Uterus (tissue), 4 donors: ENCODE measurements at places on chromosomes 3 and 15.
A peak's percentile ranks its signal among the peaks of the same experiment; 100 is the strongest.

DNA sequence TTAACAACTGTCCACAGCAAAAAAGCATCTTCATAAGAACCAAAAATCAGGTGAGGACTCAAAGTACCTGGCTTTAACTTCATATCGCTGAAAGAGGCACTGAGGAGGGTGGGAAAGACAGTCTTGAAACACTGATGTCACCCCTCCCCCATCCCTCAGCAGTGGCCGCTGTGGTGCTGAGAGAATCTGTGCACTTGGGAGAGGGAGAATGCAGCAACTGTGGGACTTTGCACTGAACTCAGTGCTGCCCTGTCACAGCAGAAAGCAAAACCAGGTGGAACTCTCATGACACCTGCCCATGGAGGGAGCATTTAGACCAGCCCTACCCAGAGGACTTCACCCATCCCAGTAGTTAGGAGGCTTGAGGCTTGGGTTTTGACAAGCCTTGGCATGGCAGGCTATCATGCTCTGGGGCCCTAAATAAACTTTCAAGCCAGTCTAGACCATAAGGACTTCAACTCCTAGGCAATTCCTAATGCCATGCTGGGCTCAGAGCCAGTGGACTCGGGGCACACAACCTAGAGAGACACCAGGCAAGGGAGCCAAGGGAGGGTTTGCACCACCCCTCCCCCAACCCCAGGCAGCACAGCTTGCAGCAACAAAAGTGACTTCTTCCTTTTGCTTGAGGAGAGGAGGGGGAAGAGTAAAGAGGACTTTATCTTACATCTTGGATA, 6.1 kb upstream of the ZSCAN2 start:
- DNase-seq, result no peak

DNA sequence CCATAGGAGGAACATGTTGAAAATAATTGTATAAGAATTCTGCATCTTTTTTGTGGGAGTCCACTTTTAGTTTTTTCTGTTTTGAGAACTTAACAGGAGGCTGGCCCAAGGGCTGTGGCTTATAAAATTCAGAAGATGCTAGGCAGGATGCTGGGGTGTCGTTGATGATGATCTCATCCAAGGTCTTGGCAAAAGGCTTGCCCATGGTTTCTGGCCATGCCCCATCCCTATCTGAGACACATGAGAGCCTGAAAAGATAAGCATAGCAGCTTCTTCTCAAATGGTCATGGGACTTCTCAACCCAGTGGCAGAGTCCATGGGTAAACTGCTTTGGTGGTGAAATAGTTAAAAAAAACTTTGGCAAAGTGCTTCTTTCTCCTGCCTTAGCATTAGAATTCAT, 35.2 kb downstream of the CMSS1 start:
- DNase-seq, result no peak

- DNase-seq, result no peak
Measured at GRCh38 chr3:185502987-185503386, 4.2 kb upstream of the TMEM41A start.

DNA sequence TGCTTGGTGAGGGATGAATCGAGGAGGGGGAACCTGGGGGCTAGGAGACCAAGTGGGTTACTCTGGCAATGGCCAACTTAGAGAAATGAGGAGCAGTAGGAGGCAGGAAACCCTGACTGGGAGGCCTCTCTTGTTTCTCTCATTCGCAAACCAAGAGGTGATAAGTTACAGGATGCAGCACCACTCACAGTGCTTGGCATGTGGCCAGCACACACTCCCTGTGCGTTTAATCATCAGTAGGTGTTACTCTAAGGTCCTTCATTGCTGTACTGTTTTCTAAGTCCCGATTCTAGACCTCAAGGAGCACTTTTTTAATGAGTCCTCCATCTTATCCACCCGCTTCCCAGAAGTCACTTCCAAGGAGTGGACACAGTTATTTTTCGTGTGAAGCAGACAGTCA, 314.1 kb upstream of the TRIM42 start:
- peak; percentile 33 for DNase-seq

- no peak for DNase-seq
Measured at GRCh38 chr3:185582236-185582635, 3.9 kb upstream of the SENP2 start.

GRCh38 chr3:114709102-114709501, 415.3 kb downstream of the TIGIT start:
- no peak for DNase-seq

- DNase-seq, result no peak
Measured at GRCh38 chr3:48247401-48247811, 6.5 kb downstream of the ZNF589 start.

GRCh38 chr3:168083906-168084305, 11.8 kb downstream of the GOLIM4 start:
- DNase-seq, result no peak

- DNase-seq, result no peak
Measured at GRCh38 chr15:94080416-94080815, 150.9 kb upstream of the MCTP2 start.

GRCh38 chr3:110494093-110494490, 577.5 kb upstream of the NECTIN3 start:
- DNase-seq, result no peak

DNA sequence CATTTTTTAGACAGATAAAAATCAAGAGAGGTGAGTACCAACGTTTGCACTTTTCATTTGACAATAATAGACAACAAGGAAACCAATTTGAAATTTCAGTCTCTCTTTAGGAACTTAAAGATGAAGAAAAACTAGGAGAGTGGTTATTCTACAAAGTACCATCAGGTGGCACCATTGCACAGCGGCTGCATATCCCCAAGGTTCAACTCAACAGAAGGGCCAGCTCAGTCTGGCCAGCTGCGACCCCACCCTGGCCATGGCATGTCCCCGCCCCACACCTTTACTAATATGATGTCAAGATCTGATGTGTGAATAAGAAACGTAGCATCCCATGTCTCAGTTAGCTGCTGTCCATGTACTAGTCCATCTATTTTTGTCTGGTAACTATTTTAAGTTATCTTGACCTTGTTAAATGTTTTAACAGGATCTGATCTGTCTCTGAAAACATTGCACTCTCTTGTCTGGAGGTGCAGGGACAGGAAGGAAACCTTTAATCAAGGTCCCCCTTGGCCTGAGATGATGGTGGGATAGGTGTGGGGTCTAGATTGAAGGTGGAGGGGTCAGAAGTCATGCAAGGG, 35.5 kb upstream of the CGNL1 start:
- peak; percentile 44 for DNase-seq

GRCh38 chr3:15726881-15727280, 70.9 kb downstream of the ANKRD28 start:
- DNase-seq, result no peak

GRCh38 chr3:31132132-31132769, 237.8 kb upstream of the GADL1 start:
- DNase-seq, result no peak

- DNase-seq, result no peak
Measured at GRCh38 chr3:173284301-173284700, 113.2 kb upstream of the NLGN1 start.

DNA sequence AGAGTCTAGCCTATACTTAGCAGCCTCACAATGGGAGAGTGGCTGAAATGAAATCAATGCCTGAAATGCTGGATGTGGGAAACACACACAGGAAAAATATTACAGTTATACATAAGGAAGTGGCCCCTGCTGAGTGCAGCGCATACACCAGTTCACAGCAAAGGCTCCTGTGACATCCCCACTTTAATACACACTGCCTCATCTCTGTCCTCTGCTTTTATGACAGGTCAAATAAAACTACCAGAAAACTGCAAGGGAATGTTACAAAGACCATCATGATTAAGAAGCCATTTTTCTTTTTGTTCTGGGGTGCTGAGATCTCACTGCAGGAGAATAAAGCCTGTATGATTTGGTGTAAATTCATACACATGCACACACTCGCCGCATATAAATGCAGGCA, 214.3 kb downstream of the ARRDC4 start:
- no peak for DNase-seq

DNA sequence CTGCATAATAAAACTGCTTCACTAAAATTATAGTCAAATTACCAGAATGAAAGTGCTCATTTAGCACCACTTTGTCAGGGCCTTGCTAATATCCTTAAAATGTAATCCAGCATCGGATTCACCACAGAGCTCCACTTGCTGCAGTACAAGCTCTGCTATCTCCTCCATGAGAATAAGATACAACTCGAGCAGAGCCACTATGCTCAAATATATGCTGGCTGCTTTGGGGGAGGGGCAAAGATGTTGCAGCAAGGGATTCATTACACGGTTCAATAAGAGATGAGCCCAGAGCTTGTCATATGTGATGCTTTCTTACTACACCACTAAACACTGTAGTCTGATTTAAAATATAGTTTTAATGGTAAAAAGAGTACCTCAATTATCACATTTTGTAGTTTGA, 72.2 kb downstream of the DLG1 start:
- no peak for DNase-seq

DNA sequence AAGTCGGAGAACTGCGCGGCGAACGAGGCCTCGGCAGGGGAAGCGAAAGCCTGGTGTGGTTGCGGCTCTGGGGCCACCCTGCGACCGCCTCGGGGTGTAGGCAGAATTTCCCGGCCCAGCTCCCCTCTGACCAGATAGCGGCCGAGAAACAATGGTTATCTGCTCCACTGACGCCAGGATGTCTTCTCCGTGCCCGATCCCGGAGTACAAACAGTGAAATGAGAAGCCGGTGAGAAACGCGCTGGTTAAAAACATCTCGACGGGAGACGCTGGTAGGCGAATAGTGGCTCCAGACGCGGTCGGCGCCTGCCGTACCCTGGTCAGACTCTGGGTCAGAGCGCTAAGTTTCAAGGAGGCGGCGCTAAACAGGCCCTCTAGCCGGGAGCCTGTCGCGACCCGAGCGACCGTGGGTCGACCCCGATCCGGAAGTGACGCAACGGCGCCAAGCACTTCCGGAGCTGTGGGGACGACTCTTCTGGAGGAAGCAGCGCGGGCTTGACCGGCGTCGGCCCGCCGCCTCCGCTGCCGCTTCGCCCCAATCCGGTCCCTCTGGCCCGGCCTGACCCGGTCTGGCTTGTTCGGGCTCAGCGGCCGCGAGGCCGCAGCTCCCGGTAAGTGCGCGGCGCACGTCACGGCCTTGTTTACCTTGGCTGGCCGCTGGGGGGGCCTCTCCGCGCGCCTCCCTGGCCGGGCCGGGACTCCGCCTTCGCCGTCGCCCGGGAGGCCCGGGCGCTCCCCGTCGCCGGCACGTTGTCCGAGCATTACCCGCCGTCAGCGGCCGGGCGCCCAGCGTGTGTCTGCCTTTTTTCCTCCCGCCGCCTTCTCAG, at the start of gene ARIH2:
Gene ARIH2, plus strand, starts transcription at position 455 of the 827 bp plus-strand sequence. CDS start 8,717 bp downstream, outside the sequence.
- peak; percentile 93 for DNase-seq

DNA sequence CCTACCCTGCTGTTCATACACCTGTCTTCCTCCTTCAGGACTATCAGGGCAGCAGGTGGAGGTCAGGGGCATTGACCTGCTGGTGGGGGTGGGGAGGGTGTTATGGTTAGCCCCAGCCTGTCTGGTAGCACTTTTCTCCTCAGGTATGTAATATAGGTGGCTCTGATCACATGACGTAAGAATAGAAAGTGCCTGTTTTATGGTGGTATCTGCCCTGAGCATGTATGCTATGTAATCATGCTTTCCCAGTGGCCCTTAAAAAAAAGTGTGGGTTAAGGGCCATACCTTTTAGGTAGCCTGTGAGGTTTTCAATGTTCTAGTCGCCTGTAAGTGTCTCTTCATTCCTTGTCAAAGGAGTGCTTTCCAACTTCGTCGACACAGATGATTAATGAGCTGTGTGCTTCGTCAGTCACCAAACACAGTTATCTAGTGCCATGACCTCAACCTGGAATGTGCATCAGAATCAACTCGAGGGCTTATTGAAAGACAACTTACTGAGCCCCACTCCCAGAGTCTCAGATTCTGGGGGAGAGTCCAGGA, 86.3 kb downstream of the KLHL25 start:
- no peak for DNase-seq

- DNase-seq, result no peak
Measured at GRCh38 chr15:31871166-31871886, 159.0 kb upstream of the CHRNA7 start.

GRCh38 chr3:169827712-169828111, 15.0 kb upstream of the LRRC34 start:
- no peak for DNase-seq

DNA sequence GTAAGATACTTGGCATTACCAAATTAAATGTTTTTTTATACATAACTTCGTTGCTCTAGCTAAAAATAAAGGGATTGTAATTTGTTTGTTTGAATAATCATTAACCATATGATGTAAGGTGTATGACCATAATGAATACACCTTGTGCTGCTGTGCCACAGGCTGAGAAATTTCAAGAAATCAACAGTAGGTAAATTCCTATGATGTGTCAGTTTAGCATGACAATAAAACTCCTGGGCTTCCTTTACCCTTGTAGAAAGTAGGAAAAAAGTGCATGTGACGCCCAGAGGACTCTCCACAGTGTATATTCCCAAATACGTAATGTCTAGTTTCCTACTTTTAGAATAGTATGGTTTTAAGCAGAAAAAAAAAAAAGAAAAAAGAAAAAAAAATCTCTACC, 208.1 kb downstream of the SATB1 start:
- no peak for DNase-seq

DNA sequence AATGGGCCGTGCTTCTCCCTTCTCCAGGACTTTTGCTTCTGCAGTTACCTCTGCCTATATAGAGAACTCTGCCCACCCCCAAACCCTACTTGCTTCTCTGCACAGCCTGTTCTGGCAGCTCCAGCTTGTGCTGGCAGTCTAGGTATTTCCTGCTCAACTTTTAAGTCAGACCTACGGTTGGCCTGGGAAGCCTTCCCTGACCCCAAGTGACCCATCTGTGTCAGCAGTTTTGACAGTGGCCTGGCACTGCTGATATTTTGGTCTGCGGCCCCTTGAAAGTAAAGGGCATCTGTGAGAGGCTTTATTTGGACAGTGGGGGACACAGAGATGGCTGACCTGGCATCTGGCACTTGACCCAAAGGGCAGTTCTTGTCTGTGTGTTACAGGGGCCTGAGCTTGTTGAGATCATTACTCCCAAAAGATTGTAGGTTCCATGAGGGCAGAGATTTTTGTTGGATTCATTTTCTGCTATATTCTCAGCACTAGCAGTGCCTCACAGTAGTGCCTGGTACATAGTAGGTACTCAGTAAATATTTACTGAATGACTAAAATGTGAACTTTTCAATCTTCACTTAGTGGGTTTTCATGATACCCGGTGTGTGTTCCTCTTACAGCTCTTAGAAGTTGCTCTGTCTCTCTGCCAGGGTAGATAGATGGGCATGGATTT, 55.2 kb upstream of the TRAK1 start:
- no peak for DNase-seq

DNA sequence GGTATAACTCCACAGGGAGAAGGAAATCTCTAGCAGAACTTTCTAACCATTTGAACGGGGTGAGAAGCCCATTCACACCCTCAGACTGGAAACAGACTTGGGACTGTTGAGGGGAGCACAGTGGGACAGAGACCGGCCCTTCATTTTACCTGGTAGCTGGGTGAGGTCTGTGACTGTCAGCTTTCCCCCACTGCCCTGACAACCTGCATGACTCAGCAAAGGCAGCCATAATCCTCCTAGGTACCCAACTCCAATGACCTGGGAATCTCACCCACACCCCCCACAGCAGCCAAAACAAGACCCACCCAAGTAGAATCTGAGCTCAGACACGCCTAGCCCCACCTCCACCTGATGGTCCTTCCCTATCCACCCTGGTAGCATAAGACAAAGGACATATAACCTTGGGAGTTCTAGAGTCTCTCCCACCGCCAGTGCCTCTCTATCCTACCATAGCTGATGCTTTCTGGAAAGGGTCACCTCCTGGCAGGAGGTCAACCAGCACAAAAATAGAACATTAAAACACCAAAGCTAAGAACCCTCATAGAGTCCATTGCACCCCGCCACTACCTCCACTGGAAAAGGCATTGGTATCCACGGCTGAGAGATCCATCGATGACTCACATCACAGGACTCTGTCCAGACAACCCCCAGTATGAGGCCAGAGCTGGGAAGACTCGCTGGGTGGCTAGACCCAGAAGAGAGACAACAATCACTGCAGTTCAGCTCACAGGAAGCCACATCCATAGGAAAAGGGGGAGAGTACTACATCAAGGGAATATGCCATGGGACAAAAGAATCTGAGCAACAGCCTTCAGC, 28.0 kb downstream of the SENP7 start:
- no peak for DNase-seq
